ENCODE measurements at places on chromosomes 16 and 17. TPM values are rescaled to one million over a fixed set of nuclear protein-coding genes. Genes with fewer than 3 reads are reported as not detected.

The CHST4 gene
- total RNA-seq = 16.7 TPM

The FNDC8 gene
- total RNA-seq = not detected

The GALK1 gene
- total RNA-seq = 30.5 TPM

The CDH3 gene
- total RNA-seq = 197 TPM

The RASD1 gene
- 3.7 TPM for total RNA-seq

The RNF213 gene
- 67.2 TPM for total RNA-seq

The IL21R gene
- total RNA-seq = 2.6 TPM

The KRTAP1-5 gene
- not detected for total RNA-seq
